Breast epithelium (tissue), 4 donors: ENCODE measurements at places on chromosomes 11 and 22. TPM values are rescaled to one million over a fixed set of nuclear protein-coding genes. Genes with fewer than 3 reads are reported as not detected.

DNA sequence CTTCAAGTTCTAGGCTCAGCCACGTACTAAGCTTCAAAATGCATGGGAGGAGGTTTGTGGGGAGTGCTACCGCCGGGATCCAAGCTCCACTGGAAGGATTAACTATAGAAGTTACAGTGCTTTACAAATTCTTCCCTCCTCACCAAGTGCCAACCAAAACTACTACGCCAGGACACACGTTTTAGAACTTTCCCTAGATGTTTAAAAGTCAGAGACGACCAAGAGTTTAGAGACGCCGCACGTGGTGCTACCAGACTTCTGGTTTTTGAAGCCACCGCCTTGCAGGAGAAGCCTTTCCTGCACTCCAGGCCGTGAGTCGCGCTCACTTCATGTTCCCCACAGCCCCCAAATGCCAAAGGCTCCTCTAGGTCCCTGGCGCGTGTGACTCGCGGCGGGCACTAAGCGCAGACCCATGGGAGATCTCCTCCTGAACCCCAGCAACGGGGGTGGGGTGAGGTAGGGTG is 734 bp downstream of the SNU13 start:
- no peak for DNase-seq

- DNase-seq: peak; percentile 6
Observed at GRCh38 chr11:2202900-2203439, 31.4 kb upstream of the TH start.

DNA sequence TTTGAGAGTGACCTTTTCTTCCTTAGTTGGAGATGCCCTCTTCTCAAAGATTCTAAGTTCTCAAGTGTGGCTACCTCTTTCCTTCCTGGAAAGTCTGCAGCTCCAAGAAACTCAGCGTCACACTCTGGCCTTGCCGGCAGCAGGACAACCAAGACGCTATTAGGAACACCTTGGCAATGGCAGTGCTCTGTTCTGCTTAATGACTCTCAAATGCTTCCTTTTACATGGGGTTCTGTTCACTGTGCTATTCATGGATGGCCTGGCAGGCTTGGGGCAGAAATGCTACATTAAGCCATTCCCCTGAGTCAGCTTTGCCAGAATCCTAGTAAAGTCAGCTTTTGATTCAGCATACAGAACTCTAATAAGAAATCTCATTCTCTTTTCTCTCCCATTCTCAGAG is 25.9 kb downstream of the LARGE2 start:
- DNase-seq: no peak

TRIM49B gene
- not detected for total RNA-seq

DNA sequence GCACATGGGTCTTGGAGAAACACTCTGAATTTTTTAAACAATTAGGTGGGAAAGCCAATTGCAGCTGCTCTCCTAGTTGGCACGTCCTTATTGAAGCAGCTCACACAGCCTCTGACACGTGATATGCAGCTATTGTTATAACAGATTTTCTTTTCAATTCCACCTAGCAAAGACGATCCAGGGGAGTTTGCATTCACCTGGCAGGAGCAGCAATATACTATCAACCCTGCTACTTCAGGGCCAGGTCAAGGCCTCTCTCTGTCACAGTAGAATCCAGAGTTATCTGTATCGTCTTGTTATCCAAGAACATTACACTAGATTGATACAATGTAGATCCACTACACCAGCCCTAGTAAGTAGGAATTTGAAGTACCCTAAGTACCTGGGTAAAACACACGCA is 8.3 kb downstream of the KRTAP5-11 start:
- no peak for DNase-seq

ABCG4 gene
- total RNA-seq: 0.16 TPM

GRCh38 chr11:33835143-33835878 is 56.6 kb downstream of the LMO2 start:
- DNase-seq: no peak

IL17REL gene
- not detected for total RNA-seq

DNA sequence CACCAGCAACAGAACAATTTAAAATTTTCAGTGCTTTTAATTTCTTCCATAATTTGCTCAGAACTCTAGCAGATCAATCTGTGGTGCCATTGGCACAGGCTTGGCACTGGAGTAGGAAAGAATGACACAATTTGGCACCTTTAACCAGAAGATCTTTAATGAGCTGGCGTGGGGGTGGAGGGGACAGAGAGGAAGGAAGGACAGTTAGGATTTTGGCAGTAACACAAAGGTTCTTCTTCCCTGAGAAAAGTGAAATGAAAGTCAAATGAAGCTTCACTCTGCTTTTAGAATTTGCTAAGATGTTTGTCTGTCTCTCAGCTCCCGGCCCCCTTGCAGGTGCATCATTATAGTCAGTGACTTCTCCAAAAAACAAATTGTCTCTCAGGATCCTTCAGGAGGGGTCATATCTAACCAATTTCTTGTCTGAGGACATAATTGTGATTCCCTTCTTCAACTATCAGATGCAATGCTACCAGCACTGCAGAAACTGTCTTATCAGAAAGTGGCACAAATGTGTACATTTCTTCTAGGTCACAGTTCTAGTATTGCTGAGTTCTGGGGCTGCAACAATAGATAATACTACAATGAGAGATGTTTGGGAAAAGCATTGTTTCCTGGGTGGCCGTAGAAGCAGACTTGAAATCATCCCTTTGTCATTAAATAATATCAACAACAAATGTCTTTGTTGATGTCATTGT is 66.8 kb downstream of the CSTPP1 start:
- no peak for DNase-seq

GRCh38 chr11:133269267-133269666 is 263.0 kb downstream of the OPCML start:
- DNase-seq: no peak

SLC37A2 gene
- total RNA-seq: 38.9 TPM

USP2 gene
- 2.0 TPM for total RNA-seq

RIBC2 gene
- 1.3 TPM for total RNA-seq

GRCh38 chr22:46684706-46685105 is 53.3 kb downstream of the CERK start:
- DNase-seq: no peak

CHRNA10 gene
- 0.48 TPM for total RNA-seq

- DNase-seq: no peak
Observed at GRCh38 chr11:72614381-72614780, 59.8 kb downstream of the PDE2A start.

TEX54 gene
- 1.6 TPM for total RNA-seq

- DNase-seq: no peak
Observed at GRCh38 chr11:92967867-92968266, 1.6 kb upstream of the MTNR1B start.

DNA sequence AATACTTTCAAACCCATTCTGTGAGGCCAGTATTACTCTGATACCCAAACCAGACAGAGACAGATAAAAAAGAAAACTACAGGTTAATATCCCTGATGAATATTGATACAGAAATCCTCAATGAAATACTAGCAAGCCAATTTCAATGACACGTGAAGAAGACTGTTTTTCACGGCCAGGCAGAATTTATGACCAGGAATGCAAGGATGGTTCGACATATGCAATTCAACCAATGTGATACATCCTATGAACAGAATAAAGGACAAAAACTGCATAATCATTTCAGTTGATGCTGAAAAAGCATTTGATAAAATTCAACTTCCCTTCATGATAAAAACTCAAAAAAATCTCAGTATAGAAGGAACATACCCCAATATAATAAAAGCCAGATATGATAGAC is 44.5 kb downstream of the SLC22A24 start:
- DNase-seq: no peak

FAM111B gene
- 0.66 TPM for total RNA-seq

DNA sequence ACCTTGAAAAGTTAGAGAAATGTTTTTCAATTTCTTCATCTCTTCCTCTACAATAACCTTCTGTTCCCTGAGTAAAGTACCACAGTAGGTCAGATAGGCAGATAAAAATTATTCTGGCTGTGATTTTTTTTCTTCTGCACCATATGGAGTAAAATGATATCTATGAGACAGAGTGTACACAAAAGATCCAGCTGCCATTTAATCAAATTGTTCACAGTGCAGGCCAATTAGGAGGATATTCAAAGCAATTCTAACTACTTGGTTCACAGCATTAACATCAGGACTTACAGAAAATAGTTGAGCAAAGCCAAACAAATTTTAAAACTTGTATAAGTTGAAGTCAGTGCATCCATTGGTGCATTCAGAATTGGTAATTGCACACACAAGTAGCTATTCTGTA is 147.9 kb upstream of the LUZP2 start:
- DNase-seq: no peak

SPI1 gene
- 15.2 TPM for total RNA-seq

GRCh38 chr11:110286298-110287040 is 9.9 kb downstream of the RDX start:
- DNase-seq: no peak

DNA sequence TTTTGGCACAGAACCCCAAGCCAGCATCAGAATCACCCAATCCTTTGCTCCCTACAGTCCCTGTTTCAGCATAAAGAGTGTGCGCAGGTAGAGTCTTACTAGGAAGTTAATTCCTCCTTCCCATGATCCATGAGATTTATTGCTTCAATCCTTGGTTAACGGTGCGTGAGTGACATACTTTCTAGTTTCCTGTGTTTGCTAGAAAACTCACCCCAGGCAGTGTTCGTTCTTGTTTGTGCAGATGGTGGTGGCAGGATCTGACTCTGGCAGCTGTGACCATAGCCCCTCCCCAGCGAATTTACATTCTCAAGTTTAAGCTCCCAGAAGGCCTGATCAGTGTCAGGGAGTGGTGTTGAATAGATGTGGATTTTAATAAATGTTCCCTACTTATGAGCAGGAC is 106.7 kb upstream of the CCT8L2 start:
- DNase-seq: no peak

DNA sequence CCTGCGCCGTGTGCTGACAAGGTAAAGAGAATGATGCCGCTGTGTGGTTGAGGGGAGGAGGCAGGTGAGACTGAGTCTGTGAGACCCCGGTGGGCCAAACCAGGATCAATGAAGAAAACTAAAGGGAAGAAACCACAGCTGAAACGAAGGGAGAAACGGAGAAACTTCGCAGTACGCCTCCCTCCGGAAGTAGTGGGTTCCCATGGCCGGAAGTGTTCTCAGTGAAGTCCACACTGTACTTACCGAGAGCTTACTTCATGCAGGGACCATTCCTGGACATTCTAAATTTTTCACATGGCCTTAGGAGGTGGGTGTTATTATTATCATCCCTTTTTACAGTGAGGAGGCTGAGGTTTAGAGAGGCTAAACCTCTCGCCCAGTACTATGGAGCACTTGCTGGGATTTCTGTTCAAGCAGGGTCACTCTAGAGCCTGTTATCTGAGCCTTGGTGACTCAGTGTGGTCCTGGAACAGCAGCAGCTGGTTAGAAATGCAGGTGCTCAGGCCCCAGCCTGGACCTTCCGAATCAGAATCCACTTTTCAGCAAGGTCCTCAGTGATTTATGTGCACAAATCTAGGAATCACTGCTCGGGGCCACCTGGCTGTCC is 17.9 kb downstream of the CD5 start:
- DNase-seq: no peak

APOBEC3A gene
- not detected for total RNA-seq

SLC25A18 gene
- 14.7 TPM for total RNA-seq
